ENCODE measurements at places on chromosomes 11 and 22.

GRCh38 chr11:16460508-16460907 is 104.2 kb upstream of the SOX6 start:
- no peak for DNase-seq

DNA sequence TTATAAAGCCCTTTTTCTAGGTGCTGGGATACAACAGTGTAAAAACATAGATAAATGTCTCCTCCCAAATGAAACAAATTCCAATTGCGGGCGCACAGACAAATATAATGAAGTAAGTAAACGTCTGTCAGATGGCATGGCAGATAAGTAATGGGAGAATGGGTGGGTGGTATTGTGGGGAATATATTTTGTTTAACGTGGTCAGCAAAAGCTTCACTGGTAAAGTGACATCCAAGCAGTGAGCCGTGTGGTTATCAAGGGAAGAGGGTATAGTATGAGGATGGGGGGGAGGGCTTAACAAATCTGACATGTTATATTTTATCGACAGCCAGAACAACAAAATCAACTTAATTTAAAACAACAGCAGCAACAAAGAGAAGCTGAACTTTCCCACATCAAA is 1.2 kb downstream of the SVIP start:
- DNase-seq = no peak

DNA sequence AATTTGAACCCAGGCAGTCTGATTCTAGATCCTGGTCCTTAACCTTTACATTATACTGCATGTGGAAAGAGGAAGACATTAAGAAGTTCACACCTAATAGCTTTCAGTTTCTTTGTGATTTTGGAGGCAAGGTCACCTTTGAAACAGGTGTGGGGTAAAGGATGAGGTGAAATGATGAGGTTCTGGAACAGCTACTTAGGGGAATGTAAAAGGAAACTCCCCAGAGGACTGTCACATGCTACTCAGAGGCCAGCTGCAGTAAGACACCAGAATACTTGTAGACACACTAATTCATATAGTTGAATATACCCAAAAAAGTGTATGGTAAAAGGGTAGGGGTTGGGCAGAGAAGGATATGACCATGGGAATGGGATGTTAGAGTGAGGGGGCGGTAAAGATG is 5.4 kb downstream of the APIP start:
- no peak for DNase-seq

DNA sequence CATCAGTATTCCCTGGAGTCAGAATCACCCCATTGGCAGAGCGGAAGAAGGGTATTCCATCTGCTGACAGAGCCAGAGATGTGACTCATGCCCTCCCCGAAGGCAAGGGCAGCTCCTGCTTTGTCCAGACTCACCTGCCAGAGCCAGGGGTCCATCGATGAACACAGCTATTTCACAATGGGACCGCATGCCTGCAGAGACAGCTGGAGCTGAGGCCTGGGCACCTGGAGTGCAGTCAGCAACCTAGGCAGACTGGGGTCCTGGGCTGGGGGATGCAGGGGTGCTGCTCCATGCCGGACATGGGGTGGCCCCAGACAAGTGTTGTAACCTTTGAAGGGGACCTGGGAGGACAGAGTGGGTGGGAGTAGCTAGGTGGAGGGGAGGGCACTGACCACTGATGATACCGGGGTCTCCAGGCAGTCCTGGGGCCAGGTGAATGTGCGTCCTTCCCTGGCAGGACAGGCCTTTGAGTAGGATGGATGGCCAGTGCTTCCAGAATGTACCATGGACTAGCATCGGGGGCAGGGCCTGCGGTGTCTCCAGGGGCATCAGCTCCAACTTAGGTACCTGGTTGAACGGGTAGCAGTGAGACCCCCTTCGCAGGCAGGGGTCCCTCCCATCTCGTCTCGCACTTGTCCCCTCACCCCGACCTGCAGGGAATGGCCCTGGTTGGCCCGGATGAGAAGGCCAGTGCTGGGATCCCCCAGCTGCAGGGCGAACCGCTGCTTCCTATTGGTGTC is 1.7 kb downstream of the TRPT1 start:
- no peak for DNase-seq

Measured in activated CD4-positive, alpha-beta T cell treated with anti-CD3 and anti-CD28 coated beads for 1 hour (primary cell).